ENCODE measurements at places on chromosomes 7 and 10.

DNA sequence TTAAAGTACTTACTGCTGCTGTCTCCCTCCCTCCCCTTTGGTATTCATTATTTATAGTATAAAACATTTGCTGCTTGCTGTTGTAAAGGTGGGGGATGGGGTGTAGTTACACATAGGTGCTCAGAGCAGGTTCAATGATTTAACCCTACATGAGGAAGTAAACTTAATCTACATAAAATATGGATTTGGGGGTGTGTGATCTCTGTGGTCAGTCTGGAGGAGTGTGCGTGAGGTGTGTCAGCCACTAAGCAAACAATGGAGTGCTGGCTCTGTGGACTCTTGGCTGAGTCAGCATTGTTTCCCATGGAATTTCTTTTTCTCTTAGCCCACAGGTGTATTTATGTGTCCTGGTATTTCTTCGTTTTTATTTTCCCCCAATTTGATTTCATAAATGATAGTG lies 133.9 kb downstream of the AUTS2 start:
- no peak for DNase-seq

DNA sequence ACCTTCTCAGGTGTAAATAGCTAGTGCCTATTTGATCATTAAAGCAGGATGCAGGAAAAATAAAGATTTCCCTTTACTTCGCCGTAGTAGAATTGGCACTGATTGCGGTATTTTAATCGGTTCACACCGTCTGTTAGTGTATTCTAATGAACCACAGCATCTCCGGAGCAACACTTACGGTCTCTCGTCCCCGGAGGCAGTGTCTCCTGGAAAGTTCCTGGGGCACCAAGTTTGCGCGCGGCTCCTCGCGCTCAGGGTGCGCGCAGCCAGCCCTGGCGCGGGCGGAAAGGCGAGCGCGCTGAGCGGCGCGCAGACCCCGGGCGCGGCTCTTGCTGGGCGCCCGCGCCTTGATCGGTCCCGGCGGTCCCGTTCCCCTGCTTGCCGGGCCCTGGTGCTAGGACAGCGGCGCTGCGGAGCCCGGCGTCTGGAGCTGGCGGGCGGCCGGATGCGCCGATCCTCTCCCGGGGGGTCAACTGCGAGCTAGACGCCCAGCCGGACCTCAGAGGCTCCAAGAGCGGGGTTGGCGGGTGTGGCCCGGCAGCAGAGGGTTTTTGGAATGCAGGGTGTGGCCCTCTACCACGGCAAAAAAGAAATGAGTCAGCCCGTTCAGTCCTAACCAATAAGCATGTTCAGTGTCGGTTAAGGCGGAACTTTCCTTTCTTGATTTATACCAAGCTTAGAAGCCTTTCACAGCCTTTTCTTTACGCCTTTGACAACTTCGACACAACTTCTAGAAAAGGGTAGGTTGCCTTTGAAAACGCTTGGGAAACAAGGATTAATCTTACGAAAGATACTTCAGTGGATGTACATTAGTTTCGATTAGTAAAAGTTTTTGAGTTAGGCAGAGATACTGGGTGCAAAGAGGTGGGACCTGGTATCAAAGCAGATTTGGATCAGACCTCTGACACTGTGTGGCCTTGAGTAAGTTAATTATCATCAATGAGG lies 166.8 kb upstream of the ASAH2 start:
- peak; percentile 82 for DNase-seq

GRCh38 chr7:105932835-105933477 lies 30.1 kb upstream of the CDHR3 start:
- DNase-seq = peak; percentile 97

GRCh38 chr7:13262929-13263530 lies 575.6 kb downstream of the ARL4A start:
- DNase-seq = peak; percentile 33

DNA sequence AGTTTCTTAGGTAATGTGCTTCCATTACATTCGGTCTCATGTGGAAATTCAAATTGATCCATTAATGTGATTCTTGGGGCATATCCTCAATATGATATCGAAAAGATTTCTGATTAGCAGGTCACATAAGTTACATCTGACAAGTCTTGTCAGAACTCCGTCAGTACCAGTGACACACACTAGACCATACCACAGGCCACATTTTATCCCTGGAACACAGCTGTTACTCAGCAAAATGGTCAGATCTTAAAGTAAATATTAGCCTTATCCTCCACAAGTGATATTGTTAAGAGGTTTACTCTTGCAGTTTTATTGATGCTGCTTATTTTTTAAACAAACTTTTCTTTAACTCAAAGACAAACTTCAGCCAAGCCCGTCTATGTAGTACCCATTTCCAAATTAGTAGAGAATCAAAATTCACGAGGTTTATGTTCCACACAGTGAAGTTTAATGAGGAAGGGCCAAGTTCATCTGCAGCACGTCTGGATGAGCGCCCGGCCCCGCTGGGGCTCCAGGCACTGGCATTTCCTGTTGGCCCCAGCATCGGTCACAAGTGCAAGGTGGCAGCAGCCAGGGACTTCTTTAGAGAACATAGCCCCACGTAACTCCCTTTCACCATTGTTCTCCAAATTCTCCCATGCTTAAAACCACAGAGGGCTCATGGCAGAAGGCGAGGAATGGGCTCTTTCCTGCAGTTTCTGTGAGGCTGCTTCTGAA lies 132.2 kb downstream of the VIPR2 start:
- no peak for DNase-seq

GRCh38 chr7:73901823-73902597 lies 41.1 kb downstream of the TMEM270 start:
- no peak for DNase-seq

DNA sequence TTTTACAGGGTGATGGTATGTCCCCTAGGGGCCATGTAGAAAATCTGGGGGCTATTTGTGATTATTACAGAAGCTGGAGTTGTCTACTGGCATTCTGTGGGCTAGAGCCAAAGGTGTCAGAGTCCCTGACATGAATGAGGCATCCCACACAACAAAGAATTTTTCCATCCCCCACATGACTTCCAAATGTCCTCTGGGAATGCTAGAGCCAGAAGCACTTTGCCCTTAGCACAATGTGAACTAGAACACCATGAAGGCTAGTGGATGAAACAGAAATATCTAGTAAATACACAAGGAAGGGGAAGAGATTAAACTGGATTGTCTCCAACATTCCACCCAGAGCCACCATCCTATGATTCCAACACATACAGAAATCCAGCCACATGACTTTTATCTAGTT lies 46.9 kb downstream of the FAM13C start:
- DNase-seq = no peak

GRCh38 chr7:47661051-47661714 lies 79.3 kb upstream of the TNS3 start:
- DNase-seq = no peak

- DNase-seq = no peak
These were observed 249.4 kb downstream of the CRPPA start for GRCh38 chr7:16171928-16172327.

DNA sequence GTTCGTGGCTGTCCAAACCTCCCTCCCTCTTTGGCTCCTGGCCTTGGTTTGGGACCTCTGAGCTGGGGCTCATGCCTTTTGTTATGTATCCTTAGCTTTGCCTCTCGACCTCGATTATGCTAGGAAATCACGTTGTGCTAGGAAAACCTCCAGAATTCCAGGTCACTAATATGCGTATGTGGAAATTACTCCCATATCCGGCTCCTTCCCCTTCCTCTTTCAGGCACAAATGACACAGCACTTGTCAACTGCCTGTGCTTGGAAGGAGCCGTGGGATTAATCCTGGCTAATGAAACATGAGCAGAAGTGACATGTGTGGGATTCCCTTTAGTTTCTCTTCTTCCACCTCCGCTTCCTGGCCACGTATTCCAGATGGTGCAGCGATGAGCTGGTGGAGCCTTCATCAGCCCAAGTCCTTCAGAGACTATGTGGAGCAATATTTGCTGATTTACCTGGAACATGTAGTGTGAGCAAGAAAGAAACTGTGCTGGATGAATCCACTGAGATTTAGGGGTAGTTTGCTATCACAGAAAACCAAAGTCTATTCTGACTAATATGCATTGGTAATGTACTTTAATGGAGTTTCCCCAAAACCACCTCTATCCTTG lies 149.2 kb downstream of the REEP3 start:
- DNase-seq = peak; percentile 6

DNA sequence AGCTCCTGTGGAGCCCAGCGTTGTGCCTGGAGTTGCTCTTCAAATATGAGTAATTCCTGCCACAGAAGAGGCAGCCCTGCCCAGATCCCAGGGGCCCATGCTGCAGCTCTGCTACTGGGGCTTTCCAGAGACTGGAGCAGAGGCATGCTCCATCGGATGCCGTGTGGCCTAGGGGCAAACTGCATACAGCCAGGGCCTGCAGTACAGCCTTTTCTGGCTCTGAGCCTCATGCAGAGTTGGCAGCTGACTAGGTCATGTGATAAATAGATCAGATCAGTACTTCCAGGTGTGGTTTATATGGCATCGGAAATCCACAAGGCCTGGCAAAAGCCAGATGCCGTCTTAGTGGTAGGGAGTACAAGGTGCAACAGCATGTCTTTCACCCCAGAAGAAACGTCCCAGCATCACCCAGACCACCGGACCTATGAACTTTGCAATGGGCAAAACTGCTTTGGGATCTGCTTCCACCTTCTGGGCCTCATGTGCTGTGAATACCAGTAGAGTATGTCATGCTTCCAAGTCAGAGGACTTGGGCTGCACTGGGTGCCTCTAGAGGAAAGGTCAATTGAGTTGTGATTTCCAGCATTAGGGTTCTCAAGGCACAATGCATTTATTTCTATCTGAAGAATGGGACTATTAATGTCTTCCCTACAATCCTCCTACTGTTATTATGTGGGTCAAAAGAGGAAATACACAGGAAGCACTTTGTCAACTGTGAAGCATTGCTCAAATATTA lies 250.7 kb upstream of the ZNF32 start:
- no peak for DNase-seq

GRCh38 chr7:130144312-130145171 lies 60.7 kb downstream of the TMEM209 start:
- peak; percentile 17 for DNase-seq

GRCh38 chr10:104076743-104077160 lies 8.9 kb downstream of the COL17A1 start:
- peak; percentile 71 for DNase-seq

DNA sequence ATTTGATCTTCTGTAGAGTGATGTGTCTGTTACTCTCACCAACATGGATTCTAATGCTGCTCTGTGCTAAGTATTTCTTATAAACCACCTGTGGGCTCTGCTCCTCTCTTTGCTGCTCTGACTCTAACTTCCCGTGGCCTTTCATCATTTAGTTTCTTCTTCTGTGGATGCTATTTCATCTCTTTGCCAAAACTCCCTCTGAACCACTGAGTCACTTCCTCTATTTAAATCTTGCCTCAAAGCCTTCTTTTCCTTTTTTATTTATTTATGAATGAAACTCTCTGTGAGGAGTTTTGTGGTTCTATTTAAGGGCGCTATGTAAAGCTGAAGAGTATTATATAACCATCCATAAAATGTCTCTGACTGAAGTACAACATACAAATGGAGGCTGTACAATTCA lies 538.5 kb downstream of the SUGCT start:
- peak; percentile 55 for DNase-seq

GRCh38 chr10:130744631-130745030 lies 566.9 kb downstream of the TCERG1L start:
- no peak for DNase-seq

DNA sequence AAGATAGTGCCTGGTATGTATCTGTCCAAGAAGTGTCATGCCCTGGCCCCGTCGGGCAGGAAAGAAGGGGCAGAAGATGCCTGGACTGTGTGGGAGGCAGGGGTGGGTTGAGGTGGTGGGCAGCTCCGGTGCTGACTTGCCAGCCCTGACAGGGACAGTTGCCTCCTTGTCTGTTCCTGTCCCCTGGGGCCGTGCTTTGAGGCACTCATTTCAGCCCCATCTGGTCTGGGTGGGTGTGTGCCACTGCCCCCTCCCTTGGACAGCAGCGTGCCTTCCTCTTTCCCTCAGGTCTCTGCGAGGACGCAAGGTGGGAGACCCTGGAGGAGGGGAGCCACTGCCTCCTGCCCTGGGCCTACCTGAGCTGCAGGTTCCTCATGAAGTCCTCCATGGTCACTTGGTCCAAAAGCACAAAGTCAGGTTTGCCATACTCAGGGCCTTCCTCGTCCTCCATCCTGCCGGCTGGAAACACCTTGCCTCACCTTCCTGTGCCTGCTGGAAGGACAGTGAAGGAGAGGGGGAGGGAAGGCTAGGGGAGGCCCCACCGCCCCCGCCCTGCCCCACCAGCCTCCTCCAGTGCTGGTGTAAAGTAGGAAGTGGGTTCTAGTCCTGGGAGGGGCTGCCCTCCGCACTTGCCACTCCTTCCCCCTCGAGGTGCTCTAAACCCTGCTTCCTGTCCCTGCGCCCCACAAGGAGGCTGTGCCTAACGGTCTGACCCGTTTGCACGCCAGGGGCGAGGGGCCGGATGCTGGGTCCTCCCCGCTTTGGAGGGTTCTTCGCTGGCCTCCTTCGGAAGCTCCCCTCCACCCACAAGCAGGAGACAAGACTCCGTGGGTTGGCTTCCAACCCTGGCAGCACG lies at the start of gene MYO1G:
TSS of gene MYO1G (minus strand) at position 505 of the 856 bp plus-strand sequence. CDS start at position 451, 54 bp downstream.
- no peak for DNase-seq

DNA sequence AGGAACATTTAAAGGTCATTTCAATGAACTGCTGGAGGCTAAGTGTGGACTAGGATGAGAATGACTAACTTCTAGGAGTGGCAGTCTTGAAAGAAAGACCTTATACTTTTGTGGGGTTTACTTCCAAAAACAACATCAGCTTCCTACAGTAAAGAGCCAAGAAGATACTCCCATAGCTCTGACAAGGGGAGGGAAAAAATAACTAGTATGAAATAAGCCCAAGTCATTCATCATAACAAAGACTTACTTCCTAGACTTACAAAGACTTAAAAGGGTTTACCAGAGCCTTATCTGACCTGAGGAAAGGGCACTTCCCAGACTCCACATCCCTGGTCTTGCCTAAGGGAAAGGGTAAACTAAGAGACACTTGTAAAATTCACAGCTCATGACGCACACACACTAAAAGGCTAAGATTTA lies 31.7 kb downstream of the ARHGAP12 start:
- peak; percentile 66 for DNase-seq

DNA sequence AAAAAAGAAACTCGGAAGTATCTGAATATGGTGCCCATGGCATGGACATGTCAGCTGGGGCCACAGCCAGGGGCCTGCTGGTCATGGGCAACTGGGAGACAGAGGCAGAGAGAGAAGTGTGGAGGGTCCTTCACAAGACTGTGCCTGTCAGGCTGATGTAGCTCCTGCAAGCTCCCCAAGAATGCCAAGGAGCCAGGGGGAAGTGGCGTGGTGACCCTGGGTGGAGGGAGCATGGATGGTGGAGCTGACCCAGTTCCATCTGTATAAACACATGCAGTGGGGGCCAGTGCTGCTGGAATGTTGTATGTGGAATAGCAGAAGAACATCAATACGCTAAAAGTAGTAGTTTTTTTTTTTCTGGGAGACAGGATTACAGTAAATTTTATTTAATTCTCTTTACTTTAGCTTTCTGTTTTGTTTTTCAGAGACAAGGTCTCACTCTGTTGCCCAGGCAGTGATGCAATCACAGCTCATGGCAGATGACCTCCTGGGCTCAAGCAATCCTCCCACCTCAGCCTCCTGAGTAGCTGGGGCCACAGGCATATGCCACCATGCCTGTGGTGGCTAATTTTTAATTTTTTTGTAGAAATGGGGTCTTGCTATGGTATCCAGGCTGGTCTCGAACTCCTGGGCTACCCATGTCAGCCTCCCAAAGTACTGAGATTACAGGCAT lies 10.5 kb upstream of the ZMIZ2 start:
- no peak for DNase-seq

GRCh38 chr7:141949021-141949420 lies 2.2 kb upstream of the CLEC5A start:
- no peak for DNase-seq

Data from fibroblast of gingiva (primary cell).